ENCODE measurements at places on chromosomes 12 and 14. TPM values are rescaled to one million over a fixed set of nuclear protein-coding genes. Genes with fewer than 3 reads are reported as not detected.

DNA sequence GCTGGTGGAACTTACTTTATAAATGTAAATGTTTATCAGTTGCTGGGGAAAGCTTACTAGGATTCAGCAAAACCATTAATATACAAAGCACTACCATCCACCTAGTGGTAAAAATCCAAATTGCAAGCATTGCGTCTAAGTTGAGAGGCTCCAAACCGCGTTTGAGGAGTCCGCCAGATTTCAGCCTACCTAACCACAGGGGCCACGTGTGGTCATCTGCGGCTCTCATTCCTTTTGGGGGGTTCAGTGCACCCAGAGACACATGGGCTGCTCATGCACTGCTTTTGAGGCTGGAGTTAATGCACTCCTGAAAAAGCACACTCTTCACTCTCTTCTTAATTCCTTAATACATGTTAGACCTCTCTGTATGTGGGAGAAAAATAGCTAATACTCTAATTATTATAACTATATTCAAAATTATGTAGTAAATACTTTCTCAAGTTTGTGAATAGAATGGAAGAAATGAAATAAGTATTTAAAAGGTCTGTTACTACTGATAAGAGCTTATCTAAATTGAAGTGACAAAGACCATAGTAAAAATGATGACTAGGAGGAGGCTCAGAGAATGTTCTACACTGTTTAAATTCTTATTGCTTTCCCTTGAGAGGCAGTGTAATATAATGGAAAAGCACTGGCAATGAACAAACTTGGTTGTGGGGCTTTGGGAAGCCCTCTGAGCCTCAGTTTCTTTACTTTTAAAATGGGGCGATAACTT is 41.4 kb upstream of the MANSC4 start:
- H3K36me3 ChIP-seq: no peaks in the 10 kb centered on the region
- no peaks in the 10 kb centered on the region for H3K27me3 ChIP-seq
- peak; percentile 65 for DNase-seq
- H3K27ac ChIP-seq: no peak overlapping the region

The APOF gene
- polyA plus RNA-seq: not detected

DNA sequence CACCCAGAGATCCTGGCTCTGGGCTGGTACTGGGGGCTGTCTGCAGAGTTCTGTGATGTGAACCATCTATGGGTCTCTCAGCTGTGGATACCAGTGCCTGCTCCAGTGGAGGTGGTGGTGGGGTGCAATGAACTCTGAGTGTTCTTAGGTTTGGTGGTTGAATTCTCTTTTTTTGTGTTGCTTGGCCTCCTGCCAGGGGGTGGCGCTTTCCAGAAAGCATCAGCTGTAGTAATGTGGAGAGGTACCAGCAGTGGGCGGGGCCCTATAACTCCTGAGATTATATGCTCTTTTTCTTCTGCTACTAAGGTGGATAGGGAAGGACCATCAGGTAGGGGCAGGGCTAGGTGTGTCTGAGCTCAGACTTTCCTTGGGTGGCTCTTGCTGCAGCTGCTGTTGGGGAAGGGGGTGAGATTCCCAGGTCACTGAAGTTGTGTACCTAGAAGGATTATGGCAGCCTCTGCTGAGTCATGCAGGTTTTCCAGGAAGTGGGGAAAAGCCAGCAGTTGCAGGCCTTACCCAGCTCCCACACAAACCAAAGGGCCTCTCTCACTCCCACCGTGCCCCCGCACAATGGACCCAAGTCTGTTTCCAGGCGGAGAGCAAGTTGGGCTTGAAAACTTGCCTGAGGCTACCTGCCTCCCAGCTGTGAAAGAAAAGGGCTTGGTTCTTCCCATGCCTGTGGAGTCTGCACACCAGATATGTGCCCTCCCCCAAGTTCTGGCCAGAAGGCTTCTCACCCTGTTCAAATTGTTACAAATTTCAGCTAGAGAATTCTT is 18.6 kb downstream of the CCER1 start:
- no peak overlapping the region for H3K4me3 ChIP-seq
- DNase-seq: no peak
- no peaks in the 10 kb centered on the region for H3K36me3 ChIP-seq

The ZCRB1 gene
- polyA plus RNA-seq: 15.5 TPM

GRCh38 chr12:100823963-100824362 is 29.4 kb downstream of the ANO4 start:
- H3K4me3 ChIP-seq: no peak overlapping the region
- H3K27me3 ChIP-seq: no peaks in the 10 kb centered on the region
- H3K36me3 ChIP-seq: no peaks in the 10 kb centered on the region
- DNase-seq: no peak
- no peak overlapping the region for H3K27ac ChIP-seq

DNA sequence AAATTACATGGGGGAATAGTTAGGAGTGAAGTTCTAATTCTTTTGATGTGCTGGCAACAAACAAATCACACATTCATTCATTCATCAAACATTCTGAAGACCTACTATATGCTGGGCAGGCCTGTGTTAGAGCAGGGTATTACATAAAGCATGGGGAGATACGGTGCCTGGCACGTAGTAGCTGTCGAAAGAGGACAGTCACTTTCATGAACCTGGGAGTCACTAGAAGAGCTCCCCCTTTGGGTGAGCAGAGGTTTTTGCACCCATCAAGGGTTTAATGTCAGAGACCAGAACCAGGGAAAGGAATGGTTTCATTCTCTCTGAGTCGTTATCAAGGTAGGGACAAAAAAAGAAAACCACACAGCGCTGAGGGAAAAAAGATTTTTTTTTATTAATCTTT is 10.0 kb downstream of the LHX5 start:
- no peak overlapping the region for H3K27ac ChIP-seq
- peaks cover 30% of the 10 kb centered on the region for H3K4me1 ChIP-seq
- no peaks in the 10 kb centered on the region for H3K27me3 ChIP-seq
- DNase-seq: peak; percentile 14
- no peak overlapping the region for H3K4me3 ChIP-seq

The CLEC4D gene
- not detected for polyA plus RNA-seq

DNA sequence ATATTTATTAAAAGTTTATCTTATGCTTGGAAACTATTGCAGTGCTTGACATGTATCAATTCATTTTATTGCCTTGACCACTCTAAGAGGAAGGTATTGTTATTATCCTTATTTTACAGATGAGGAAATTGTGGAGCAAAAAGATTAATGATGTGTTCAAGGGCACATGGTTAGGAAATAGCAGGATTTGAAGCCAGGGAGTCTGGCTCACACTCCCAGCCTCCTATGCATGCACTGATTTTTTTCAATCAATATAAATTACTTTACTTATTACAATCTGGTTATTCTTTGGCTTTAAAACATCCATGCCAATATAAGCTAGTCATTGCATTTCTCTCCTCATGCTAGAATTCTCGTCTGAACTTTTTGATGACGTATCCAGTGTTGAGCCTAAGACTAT is 94.2 kb upstream of the TBX5 start:
- no peak for DNase-seq
- H3K4me3 ChIP-seq: no peak overlapping the region
- H3K27ac ChIP-seq: no peak overlapping the region
- no peaks in the 10 kb centered on the region for H3K27me3 ChIP-seq

Measured in B cell (primary cell).